ENCODE measurements at places on chromosomes 7 and 10.

DNA sequence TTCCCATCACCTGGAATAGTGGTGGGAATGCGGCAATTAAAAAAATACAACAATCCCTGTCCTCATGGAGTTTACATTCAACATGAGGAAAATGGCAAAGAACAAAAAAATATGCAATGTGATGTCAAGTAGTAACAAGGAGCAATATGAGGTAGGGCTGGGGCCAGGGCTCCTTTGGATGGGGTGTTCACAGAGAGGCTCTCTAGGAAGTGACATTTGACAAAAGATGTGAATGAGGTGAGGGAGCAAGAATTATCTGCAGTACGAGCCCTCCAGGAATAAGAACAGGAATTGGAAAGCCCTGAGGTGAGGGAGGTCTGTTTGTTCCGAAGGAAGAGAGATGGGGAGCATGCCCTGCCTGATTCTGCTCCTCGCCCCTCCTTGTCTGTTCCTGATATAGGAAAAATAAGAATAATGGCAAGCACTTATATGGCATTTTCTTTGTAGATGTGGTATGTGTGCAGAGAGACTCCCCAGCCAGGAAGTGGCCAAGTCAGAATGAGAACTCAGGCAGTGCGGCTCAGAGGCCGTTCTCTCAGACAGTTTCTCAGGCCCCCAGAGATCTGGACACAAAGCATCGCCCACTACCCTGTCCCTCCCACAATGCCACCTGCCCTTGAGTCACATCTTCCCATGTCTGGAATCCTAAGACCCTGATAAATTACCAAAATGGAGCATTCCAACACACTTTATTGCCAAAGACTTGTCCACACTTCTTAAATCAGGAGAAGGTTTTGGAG lies 105.6 kb downstream of the APBB1IP start:
- no peak for DNase-seq

DNA sequence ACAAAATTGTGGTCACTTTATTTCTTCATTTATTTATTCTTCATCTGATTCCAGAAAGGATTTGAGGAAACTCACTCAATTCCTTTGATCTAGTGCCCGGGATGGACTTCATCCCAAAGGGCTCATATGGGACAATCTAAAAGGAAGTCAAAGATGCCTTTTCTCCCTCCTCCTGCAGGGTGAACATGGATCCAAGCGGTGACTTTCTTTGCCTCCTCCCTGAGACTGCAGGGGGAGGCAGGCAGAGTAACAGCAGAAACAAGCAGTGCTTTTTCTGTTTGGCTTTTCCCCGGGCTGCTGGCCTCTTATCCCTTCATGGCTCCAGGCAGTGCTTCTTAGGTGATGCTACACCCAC lies 10.0 kb upstream of the DNMBP start:
- no peak for DNase-seq

GRCh38 chr7:101163279-101164070 lies 1.9 kb downstream of the VGF start:
- DNase-seq, result peak; percentile 61

DNA sequence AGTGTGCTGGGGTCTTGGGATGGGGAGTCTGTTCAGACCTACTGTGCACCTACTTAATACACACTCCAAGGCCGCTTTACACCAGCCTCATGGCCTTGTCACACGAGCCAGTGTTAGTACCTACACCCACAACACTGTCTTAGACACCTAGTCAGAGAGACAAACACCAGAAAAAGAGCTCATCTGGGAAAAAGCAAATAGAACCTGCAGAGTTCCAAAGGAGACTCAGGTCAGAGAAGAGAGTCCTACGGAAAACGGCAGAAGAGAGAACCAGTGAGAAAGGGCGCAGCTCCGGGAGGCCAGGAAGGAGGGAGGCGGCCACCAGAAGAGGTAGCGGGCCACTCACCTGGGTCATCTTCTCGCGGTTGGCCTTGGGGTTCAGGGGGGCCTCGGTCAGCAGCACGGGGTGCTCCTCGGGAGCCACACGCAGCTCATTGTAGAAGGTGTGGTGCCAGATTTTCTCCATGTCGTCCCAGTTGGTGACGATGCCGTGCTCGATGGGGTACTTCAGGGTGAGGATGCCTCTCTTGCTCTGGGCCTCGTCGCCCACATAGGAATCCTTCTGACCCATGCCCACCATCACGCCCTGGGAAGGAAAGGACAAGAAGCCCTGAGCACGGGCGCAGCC lies 105.3 kb upstream of the TNRC18 start:
- no peak for DNase-seq

- DNase-seq, result no peak
Observed at GRCh38 chr7:113087071-113087998, 708 bp upstream of the GPR85 start.

DNA sequence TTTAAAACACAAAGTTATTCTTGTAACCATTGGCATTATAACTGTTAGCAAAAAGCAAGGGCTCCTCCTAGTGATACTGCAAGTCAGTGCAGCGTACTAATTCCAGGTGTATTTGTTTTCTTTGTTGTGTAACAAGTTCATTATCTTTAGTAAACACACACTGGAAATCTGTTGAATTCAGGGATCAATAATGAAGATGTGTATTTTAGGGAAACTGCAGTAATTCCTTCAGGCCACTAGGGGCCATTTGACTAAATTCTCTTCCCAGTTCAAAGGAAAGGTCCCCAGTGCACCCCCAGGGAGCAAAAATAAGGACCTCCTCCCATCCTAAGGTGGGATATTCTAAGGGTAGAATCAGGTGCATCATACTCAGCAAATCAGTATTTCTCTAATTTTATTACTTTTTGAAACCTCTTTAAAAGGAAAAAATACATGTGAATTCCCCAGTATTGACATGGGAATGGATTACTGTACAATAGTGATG lies 158.6 kb upstream of the LYZL1 start:
- peak; percentile 11 for DNase-seq

- DNase-seq, result no peak
Observed at GRCh38 chr10:75773813-75774782, 342.7 kb downstream of the LRMDA start.

GRCh38 chr10:105644978-105645377 lies 1003.9 kb downstream of the SORCS3 start:
- DNase-seq, result no peak

DNA sequence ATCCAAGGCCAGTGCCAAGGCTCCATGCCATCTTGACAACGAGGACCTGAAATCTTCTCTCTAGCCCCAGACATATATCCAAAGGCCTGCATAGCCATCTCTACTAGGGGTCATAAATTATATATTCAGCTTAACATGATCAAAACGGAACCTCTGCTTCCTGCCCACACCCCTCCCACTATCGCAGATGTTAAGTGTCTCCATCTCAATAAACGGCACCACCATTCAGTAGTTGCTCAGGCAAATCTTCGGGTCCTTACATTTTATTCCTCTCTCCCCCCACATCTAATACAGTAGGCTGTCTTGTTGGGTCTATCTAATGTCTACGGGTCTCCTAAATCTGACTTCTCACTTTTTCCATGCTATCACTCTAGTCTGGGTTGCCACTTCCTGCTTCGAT lies 201.1 kb upstream of the PLXNA4 start:
- no peak for DNase-seq

- DNase-seq, result no peak
Observed at GRCh38 chr10:110340816-110341215, 36.1 kb upstream of the SMNDC1 start.

- DNase-seq, result no peak
Observed at GRCh38 chr7:301291-302053, 11.5 kb downstream of the FOXL3 start.

DNA sequence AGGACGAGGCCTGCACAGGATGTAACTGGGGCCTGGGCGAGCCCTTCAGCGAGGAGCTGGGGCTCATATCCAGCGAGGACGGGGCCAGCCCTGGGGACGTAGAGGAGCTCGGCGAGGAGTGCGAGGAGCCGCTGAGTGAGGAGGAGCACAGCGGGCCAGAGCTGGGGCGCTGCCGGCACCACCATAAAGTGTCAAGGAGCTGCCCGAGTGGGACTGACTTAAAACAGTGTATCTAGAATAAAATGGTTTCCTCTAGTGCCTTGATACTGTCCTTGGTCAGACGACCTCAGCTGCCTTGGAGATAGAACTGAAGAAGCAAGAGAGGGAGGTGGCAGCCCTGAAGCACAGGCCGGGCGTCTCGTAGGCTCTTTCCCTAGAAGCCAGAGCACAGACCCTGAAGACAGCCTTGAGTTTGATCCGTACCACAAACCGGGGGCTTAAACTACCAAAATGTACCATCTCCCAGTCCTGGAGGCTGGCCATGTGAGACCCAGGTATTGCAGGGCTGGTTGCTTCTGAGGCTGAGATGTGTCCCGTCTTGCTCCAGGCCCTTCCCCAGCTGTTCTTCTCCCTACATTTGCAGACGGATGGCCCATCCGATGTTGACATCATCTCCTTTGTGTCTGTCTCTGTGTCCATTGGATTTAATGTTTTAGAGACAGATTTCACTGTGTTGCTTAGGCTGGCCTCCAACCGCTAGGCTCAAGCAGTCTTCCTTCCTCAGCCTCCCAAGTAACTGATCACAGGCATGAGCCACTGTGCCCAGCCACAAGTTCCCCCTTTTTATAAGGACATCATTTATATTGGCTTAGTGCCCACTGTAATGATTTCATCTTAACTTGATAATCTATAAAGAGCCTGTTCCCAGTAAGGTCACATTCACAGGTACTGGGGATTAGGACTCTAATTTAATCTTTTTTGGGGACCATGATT lies 35.8 kb downstream of the DNAJB6 start:
- DNase-seq, result no peak

DNA sequence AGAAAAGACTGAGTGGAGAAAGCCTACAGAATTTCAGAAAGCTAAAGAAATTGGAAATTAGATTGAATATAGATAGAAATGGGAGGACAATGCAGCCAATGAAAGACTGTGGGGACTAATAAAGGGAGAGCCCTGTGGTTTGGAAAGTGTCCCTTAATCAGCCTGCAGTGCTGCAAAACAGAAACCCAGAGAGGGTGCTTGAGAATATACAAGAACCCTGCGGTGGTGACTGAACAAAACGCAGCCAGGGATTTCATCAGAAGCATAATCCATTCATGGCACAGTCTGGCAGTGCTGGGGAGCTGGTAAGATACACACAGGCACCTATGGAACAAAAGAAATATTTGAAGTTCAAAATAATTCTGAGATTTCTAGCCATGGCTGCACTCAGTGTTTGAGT lies 19.1 kb downstream of the CEP41 start:
- peak; percentile 89 for DNase-seq

DNA sequence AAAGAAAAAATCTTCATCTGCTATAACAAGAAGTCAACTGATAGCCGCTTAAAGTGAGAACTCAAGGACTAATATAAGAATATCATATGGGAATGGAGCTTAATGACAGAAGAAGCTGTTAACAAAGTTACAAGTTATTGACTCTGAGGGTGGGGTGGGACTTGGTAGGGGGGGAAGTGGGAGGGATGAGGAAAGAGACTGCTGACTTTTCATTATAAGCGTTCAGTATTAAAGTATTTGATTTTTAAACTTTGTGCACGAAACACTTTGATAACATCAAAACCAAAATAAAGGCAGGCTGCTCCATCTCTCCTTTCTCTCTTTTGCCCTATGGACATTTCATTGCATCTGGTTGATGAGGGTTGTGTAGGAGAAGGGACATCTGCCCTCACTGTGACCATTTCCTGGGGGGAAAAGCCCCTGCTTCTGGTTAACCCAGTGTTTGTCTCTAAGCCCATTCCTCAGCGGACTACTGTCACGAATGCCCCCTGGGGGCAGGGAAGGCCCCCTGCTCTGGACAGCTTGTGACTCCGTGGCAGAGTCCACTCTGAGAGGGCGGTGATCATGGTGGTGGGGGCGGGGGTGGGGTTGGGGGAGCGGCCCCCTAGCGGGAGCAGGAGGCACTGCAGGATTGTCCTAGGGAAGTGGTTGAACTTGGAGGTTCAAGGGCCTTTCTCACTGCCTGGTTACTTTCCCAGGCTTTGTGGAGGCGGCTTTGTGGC lies 17.4 kb downstream of the SLC13A4 start:
- no peak for DNase-seq

GRCh38 chr10:49115796-49116508 lies 630 bp upstream of the VSTM4 start:
- no peak for DNase-seq

- no peak for DNase-seq
Observed at GRCh38 chr10:44865289-44865671, 45.9 kb upstream of the TMEM72 start.

DNA sequence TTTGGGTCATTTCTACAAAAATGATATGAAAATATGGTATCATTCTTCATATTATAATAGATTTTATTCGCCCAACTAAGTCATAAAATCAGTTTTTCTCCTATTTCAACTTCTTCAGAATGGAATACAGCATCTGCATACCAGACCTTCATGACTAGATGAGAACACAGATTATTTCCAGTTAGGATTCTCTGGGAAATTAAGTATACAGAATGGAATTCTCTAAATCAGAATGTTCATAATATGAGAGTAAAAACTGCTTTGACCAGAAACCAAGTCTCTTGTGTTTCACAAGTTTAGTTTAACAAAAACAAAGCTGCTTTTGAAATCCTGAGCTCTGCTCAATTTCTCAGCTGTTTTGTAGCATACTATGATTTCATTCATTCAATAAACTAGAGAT lies 160.3 kb upstream of the SEMA3A start:
- no peak for DNase-seq

DNA sequence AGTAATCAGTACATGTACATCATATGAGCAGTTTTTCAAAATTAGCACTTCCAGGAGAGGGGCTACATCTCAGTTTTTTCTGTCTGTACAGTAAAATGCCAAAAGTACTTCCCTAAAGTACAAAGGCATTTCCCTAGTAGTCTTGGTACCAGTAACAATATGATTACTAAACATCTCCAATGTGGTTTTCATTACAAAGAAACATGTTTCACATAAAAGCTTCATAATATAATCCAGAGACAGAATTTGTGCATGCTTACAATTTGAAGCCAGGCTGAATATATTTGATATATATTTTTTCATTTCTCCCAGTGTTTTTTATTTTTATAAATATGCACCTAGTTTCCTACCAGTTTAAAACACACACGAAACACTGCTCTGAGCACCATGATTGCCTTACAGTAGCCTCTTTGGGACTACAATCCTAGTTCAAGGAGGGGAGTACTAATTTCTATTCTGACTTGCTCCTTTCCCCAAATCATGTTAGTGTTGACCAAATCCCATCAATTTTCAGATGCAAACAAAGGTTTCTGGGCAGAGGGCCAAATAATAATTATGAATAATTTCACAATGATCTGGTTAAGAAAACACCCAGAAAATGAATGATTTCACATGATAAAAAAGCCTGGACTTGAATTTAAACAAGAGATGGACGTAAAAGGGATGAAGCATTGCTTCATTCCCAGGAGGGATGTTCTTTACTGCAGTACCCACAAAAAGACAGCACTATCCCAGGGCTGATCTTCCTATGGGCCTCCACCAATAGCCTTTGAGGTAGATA lies 201.3 kb downstream of the SLC25A13 start:
- DNase-seq, result no peak

DNA sequence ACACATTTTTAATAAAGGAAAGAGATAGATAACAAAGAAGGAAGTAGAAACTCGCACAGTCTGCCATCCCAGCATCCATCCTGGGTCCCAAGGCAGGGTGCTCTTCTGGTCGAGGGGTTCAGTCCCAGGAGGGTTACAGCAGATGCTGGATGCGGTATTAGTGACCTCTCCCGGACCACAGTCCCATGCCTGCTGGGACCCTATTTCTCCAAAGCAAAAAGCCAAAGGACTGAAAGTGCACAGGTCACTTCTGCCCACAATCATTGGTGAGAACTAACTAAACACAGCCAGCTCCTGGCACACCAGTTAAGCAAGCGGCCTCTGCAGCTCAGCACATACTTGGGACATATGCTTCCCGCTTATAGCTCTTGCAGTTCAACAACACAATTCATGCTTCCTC lies 96.1 kb upstream of the HABP2 start:
- no peak for DNase-seq
